ENCODE measurements at places on chromosomes 7 and 10.

DNA sequence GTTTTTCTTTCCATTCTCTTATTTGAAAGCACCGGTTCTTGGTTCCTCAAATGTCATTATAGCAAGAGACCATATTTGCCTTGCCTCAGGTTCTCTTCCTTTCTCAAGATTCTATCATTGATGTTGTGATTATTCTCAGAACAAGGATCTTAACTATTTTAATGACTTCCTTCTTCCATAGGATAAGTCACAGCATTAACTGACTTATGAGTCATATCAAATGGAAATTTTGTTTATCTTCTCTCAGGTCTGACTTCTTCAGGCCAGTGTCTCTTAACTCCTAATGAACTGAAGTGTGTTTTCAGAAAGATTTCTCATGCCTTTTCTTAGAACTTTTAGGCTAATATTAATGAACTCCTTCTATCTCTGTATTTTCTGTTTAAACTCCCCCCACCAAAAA is 794.6 kb upstream of the LRRN3 start:
- no peaks in the 10 kb centered on the region for H3K4me1 ChIP-seq
- no peaks in the 10 kb centered on the region for H3K27me3 ChIP-seq
- H3K27ac ChIP-seq = no peak overlapping the region
- H3K36me3 ChIP-seq = no peaks in the 10 kb centered on the region
- no peak for DNase-seq

DNA sequence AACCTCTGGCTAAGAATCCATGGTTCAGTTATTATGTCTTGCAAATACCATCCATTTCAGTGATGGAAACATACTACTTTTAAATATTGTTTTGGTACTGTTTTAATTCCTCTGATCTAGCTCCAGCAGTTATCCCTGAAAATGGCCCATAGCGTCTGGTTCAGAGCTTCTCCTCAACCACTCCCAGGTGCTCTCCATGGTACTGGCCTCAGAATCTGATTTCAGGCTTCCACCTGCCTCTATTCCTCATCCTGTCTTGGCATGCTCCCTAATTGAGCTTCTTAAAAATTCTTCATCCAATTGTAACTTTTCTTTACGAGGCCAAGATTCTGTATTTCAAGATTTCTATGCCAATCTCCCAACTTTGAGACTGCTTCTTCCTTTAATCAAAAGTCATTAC is 236.3 kb downstream of the HTR7 start:
- H3K27me3 ChIP-seq = no peaks in the 10 kb centered on the region
- no peaks in the 10 kb centered on the region for H3K4me1 ChIP-seq
- H3K4me3 ChIP-seq = no peak overlapping the region
- DNase-seq = no peak

GRCh38 chr7:79922894-79923293 is 211.7 kb upstream of the GNAI1 start:
- H3K4me3 ChIP-seq = no peak overlapping the region
- no peaks in the 10 kb centered on the region for H3K27me3 ChIP-seq
- H3K36me3 ChIP-seq = no peaks in the 10 kb centered on the region
- no peak for DNase-seq
- no peaks in the 10 kb centered on the region for H3K4me1 ChIP-seq
- H3K27ac ChIP-seq = no peak overlapping the region

DNA sequence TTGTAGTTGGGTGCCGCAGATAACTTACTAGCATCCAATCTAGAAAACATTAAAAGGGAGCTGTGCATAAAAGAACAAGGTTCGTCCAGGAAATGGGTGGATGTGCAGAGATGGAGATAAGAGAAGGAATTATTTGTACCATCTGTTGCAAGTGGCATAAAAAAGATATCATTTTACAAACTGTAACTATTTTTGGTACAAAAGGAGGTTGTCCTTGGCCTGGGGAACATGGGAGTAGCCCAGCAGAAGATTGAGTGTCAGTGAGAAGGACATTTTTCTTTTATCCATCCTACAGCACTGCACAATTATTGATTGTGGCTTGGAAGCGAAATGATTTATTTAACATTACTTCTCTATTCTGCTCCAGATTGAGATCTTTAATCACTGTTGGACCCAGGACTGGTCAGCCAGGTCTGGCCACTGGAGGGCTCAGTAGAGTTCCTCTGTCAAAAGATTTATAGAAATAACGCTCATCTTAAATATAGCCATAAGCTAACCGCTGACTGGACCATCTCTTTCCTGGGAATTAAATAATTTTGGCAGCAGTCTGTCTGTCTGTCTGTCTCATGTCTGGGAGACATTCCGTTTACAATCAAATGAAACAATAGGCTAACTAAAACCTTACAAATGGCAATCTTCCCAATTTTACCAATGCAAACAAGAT is 254.1 kb downstream of the KIAA1217 start:
- H3K27ac ChIP-seq = no peak overlapping the region
- peaks cover 8% of the 10 kb centered on the region for H3K4me1 ChIP-seq
- H3K27me3 ChIP-seq = no peaks in the 10 kb centered on the region
- H3K4me3 ChIP-seq = no peak overlapping the region

- no peaks in the 10 kb centered on the region for H3K36me3 ChIP-seq
- H3K27me3 ChIP-seq = no peaks in the 10 kb centered on the region
- no peaks in the 10 kb centered on the region for H3K4me1 ChIP-seq
- no peak for DNase-seq
- no peak overlapping the region for H3K27ac ChIP-seq
Observed at GRCh38 chr7:95441042-95441823, 6.4 kb upstream of the PON2 start.

GRCh38 chr7:43612599-43613589 is 30.0 kb downstream of the STK17A start:
- peaks cover 37% of the 10 kb centered on the region for H3K4me1 ChIP-seq
- H3K27me3 ChIP-seq = no peaks in the 10 kb centered on the region
- H3K27ac ChIP-seq = peak overlapping the region; percentile 67
- DNase-seq = no peak
- peaks cover 9% of the 10 kb centered on the region for H3K36me3 ChIP-seq

- no peak for DNase-seq
- no peak overlapping the region for H3K4me3 ChIP-seq
- H3K27ac ChIP-seq = no peak overlapping the region
Observed at GRCh38 chr7:79175374-79175773, 278.1 kb downstream of the MAGI2 start.

DNA sequence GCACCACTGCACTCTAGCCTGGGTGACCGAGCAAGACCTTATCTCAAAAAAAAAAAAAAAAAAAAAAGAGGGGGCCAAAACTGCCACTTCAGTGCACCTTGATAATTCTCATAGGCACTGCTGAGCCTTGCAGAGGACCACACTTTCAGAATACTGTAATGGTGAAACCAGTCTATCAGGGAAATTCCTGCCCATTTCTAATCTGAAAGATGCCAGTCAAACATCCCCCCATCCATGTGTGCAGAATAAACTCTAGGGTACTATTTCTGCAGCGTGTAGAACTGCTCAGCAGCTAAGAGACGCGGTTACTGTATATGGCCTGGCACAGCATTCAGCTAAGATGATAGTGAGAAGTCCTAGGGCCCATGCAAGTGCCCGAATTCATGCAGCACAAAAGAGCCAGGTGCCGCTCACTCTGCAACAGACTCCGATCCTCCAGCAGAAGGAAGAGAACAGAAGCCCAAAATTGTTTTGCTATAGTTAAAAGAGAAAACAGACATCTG is 286.8 kb upstream of the KLF14 start:
- no peak overlapping the region for H3K4me3 ChIP-seq
- no peaks in the 10 kb centered on the region for H3K27me3 ChIP-seq
- no peak overlapping the region for H3K27ac ChIP-seq
- peaks cover 9% of the 10 kb centered on the region for H3K36me3 ChIP-seq

DNA sequence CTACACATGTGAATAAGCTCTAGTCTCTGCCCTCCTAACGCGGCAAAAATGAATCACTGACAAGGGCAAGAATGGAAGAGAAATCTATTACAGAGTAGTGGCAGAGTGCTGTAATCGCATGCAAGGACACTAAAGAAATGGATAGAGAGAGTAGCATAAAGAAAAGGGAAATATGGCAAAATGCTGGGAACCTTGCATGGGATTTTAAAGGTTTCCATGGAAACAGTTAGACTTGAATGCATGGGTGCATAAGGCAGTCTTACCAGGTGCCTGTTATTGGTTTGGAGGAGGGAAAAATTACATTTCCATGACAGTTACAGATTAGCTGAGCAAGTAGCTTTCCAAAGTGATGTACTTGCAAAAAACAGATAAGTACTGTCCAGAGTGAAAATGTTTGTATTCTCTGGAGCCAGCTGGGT is 233.4 kb downstream of the PTN start:
- H3K27me3 ChIP-seq = no peaks in the 10 kb centered on the region
- H3K36me3 ChIP-seq = no peaks in the 10 kb centered on the region
- DNase-seq = no peak
- H3K27ac ChIP-seq = no peak overlapping the region
- no peaks in the 10 kb centered on the region for H3K4me1 ChIP-seq

- H3K27me3 ChIP-seq = no peaks in the 10 kb centered on the region
- no peak overlapping the region for H3K27ac ChIP-seq
- no peaks in the 10 kb centered on the region for H3K36me3 ChIP-seq
- no peak overlapping the region for H3K4me3 ChIP-seq
- peaks cover 4% of the 10 kb centered on the region for H3K4me1 ChIP-seq
- DNase-seq = no peak
Observed at GRCh38 chr10:30827531-30828120, 198.1 kb upstream of the LYZL2 start.

DNA sequence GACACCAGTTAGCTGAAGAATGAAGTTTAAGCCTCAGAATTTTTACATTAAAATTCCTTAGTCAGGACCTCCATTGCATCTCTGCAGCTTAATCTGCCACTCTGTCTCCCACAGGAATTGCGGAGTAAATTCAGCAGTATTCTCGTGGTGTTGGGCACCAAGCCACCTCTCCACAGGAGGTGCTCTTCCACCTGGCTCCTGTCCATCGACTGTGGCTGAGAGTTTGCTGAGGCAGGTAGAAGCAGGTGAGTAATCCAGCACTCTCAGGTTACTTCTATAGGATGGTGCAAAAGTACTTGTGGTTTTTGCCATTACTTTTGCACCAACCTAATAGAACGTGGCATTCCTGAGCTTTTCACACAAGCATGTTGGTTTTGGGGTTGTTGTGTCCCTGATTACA is 134.1 kb downstream of the GFRA1 start:
- DNase-seq = no peak
- no peak overlapping the region for H3K27ac ChIP-seq
- H3K27me3 ChIP-seq = peaks cover 4% of the 10 kb centered on the region
- H3K4me1 ChIP-seq = no peaks in the 10 kb centered on the region

GRCh38 chr7:20793694-20794394 is 7.2 kb upstream of the SP8 start:
- peaks cover 98% of the 10 kb centered on the region for H3K27me3 ChIP-seq
- no peak overlapping the region for H3K27ac ChIP-seq
- no peak for DNase-seq
- no peak overlapping the region for H3K4me3 ChIP-seq

DNA sequence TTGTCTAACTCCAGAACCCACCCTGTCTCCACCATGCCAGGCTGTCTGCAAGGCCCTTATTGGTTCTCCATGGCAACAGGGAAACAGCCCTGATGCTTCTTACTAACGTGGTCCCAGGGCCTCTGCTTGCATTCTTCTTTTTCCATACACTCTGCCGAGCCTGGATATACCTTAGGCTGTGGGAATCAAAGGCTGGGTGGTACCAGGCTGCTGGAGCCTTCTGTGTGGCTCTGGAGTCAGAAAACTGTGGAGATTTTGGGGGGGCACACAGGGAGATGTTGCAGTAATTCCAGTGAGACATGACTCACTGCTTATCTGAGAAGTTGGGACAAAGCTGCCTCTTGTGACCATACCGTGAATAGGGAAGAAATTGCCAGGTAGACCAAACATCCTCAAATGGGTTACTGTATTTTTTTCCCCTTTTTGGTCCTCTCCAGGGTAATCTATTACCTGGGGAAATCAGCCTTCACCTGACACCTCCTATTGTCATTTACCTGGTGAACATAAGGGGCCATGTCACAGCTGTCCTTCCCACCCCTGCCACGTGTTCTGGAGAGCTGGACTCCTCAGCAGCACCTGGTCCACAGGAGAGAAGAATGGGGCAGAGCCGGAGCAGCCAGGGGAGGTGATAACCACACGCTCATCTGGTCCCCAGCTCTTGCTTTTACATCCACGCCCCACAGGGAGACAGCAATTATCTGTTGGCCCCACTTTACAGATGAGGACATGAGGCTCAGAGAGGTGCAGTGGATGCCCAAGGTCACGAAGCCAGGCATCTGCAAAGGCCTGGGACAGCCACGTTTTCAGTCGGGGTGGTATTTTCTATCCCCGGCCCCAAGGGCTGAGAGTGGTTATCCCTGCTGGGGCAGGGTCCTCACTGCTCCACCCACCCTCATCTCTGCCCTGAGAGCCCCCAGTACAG is 4.6 kb downstream of the CHST3 start:
- no peaks in the 10 kb centered on the region for H3K27me3 ChIP-seq
- H3K36me3 ChIP-seq = no peaks in the 10 kb centered on the region
- H3K27ac ChIP-seq = peak overlapping the region; percentile 79
- no peak for DNase-seq
- no peaks in the 10 kb centered on the region for H3K4me1 ChIP-seq
- H3K4me3 ChIP-seq = no peak overlapping the region

GRCh38 chr7:120160166-120160565 is 112.8 kb upstream of the KCND2 start:
- H3K4me3 ChIP-seq = no peak overlapping the region
- H3K27ac ChIP-seq = no peak overlapping the region
- no peaks in the 10 kb centered on the region for H3K27me3 ChIP-seq
- no peaks in the 10 kb centered on the region for H3K36me3 ChIP-seq

DNA sequence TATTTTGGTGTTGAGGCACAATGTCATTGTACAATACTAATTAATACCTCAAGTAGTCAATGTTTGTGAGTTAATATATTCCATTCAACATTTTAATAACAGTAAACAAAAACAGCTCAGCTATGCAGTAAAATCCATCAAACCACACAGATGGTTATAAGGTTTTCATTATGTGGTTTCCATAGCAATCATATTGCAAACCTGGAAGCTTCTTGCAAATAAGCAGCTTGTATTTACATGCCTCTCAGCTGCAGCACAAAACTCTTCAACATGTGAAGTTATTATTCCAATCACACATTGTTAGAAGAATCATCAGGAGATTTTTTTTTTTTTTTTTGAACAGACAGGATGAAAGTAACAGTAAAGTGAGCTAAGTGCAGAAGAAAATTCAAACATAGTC is 170.2 kb downstream of the SKAP2 start:
- H3K4me3 ChIP-seq = no peak overlapping the region
- H3K4me1 ChIP-seq = no peaks in the 10 kb centered on the region
- no peak for DNase-seq
- no peaks in the 10 kb centered on the region for H3K27me3 ChIP-seq

DNA sequence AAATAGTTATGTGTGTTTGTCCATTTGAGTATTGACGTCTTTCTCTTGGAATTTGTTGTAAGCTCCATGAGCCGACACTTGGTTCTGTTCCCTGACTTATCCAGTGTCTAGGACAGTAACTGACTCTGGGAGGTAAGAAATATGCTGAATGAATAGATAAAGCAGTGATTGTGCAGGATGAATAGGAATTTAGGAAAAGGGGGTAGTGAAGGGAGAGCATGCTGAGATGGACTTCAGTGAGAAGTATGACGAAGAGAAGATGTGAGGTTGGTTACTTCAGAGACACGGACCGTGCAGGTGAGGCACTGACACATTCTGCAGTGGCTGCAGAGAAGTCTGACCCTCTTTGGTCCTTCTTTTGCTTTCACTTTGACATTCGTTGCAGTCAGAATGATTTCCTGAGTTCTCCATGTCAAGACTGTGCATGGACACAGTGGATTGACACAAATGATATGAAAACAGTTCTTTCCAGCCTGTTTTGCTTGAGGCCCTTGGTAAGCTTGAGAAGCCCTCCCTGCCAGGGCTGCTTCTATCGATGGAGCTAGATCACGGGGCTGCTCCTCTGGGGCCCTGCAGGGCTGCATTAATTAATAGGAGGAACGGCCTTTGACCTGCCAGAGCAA is 261.5 kb upstream of the SORCS1 start:
- DNase-seq = no peak
- H3K27me3 ChIP-seq = no peaks in the 10 kb centered on the region
- H3K27ac ChIP-seq = no peak overlapping the region
- H3K4me1 ChIP-seq = no peaks in the 10 kb centered on the region

Data from tibial artery (tissue), 4 donors.